ENCODE measurements at places on chromosomes 7 and 10.
A peak's percentile ranks its signal among the peaks of the same experiment; 100 is the strongest.

- DNase-seq = no peak
These were observed 21.6 kb downstream of the AHR start for GRCh38 chr7:17320102-17320497.

DNA sequence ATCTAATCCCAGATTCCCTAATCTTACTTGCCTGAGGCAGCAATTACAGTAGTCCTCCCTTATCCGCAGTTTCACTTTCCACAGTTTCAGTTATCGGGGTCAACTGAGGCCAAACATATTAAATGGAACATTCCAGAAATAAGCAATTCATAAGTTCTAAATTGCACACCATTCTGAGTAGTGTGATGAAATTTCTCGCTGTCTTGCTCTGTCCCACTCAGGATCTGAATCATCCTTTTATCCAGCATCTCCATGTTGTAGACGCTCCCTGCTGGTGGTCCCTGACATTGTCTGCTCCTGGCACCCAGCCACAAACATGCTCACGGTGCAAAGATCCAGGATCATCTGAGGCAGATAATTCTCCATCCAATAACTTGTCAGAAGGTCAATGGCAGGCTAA, 128.7 kb upstream of the CXCL12 start:
- DNase-seq = no peak

DNA sequence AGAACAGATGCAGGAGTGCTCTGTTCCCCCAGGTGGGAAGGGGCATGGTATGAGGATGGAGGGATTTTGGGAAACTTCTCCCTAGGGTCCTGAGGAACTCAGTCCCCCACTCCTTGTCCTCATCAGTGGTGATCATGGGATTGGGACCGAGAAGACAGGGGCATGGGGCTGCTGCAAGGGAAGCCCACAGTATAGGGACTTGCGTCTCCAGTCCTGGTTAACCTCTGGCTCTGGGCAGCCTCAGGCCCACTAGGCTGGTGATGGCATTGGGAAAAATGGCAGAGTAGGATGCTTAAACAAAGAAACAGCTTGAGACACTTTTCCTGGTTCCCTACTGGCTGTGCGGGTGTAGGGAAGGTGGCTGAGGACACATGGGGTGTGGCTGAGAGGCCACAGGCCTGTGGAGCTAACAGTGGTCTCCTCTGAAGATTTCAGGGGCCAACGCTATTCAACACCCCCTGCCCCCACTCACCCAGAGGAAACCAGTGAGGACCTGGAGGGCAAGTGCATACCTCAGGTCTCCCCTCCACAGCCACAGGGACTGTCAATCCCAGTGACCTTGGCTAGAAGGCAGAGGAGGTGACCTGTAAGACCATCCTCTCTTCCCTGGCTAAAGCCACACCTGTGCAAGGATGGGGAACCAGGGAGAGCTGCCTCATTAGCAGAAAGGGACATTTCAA, 261.3 kb downstream of the CCSER2 start:
- no peak for DNase-seq

DNA sequence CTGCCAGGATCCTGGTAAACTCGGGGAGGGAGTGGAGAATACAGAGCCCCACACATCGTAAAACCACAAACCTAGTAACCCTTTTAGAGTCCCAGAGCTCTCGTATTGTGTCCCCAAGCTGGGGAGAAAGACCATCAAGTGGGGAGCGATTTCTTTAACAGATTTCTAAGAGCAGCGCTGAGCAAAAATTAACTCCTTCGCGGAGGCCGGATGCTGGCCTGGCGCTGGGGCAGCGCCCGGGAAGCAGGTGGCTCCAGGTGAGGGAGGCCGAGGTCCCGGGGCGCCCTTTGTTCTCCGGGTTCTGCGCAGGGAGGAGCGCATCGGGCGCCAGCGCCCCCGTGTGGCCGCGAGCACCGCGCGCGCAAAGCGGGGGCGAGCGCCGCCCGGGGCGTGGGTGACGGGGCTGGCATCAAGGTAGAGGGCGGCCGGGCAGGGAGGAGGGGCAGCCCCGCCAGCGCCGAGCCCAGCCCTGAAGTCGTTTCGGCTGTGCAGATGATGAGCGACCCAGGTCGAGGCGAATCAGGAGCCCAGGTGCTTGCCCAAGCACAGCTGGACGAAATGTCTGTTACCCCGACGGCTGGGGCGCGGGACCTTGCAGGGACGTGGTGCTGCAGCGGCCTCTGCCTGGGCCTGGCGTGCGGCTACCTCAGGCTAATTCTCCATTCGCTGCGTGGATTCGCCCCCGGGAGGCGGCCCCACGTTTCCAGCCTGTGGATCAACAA, 10.4 kb upstream of the FGFR2 start:
- no peak for DNase-seq

DNA sequence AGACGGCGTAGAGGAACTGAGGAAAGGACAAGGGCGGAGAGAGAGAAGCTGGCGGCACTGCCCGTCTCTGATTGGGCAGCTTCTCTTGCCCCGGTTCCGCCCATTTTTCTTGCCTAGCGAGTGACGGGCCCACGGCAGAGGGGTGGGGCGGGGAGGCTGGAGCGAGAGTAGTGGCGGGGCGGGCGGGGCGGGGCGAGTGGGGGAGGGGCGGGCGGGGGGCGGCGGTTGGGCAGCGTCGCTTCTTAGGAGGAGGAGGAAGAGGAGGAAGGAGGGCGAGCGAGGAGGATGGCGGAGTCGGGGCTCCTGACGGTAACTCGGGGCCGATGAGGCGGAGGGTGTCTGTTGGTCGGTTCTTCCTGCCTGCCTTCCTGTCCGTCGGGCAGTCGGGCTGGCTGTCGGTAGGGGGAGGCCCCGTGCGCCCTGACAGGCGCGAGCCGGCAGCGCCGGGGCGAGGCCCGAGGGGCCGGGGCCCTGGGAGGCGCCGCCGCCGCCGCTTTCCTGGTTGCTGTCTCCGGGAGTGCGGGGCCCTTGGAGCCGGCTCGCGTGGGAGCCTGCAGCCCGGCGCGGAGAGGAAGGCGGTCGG, at the start of gene SHOC2:
TSS of gene SHOC2 (plus strand) at position 256 of the 583 bp plus-strand sequence. CDS start 44,755 bp downstream, outside the sequence.
- DNase-seq = no peak

- DNase-seq = no peak
These were observed 499.9 kb upstream of the FZD8 start for GRCh38 chr10:36141856-36142560.

DNA sequence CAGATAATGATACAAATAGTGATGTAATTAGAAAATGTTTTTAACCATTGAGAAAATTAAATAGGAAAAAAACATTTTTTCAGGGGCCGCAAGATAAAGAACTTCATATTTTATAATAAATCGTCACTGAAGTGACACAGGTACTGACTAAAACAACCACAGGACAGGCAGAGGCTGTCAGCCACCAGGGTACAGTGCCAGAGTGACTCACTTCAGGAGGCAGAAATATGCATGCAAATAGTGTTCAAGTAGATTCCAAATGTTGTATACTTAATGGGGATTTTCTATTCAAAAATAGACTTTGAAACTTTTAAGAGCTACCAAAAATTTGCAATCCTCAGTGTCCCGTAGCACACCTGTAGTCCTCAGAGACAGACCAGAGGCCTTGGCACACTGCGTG, 68.6 kb downstream of the FRMPD2 start:
- no peak for DNase-seq

DNA sequence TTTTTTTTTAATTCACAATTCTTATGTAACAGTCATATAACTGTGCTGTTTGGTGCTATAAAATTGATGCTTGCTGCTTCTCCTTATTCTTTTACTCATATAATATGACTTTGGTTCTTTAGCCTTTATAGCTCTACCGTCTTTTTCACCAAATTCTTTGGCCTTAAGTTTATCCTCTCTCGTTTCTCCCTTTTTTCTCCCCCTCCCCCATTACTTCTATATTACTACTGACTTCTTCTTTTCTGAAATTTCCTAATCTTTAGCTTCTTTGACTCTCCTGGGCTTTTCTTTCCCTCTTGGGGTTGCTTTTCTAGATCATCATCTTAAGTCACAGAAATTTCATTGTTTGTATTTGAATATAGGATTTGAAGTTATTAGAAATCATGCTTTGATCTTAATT, 3.8 kb downstream of the BCCIP start:
- DNase-seq = no peak

- DNase-seq = no peak
These were observed 144.1 kb downstream of the PIP4K2A start for GRCh38 chr10:22570234-22570633.

DNA sequence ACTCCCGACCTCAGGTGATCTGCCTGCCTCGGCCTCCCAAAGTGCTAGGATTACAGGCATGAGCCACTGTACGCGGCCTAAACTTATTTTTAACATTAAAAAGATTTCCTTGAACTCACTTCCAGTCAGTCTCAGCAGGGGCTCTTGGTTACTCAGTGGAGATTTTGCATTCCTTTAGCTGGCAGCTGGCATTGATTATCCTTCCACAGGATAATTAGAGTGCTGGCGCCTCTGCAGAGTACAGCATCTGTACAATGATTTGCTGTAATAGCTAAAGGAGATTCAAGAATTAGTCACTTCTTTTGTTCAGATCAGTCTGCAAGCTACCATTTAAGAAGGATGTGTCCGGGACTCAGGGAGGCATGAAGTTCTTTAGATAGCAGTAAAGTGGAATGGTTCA, 125.0 kb upstream of the NPY start:
- peak; percentile 91 for DNase-seq

DNA sequence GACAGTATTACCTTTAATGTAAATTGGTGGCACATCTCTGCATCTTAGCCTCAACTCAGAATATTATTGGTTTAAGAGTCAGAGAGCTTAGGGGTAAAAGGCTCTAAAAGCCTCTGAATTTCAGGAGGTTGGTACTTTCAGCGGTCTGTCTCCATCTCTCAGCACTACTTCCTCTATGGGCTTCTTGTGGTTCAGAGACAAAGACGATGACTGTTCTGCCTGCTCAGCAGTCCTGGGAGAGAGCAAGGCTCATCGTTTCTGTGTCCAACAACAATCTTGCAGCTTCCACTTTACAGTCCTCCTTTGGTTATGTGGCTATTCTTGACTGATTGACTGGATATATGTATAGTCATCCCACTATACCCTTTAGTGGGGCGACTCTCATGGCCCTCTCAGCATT, 394.7 kb downstream of the AUTS2 start:
- DNase-seq = no peak

GRCh38 chr10:6228010-6228511, 25.3 kb downstream of the PFKFB3 start:
- no peak for DNase-seq

- DNase-seq = no peak
These were observed 73.9 kb downstream of the KAT6B start for GRCh38 chr10:74900297-74900696.

DNA sequence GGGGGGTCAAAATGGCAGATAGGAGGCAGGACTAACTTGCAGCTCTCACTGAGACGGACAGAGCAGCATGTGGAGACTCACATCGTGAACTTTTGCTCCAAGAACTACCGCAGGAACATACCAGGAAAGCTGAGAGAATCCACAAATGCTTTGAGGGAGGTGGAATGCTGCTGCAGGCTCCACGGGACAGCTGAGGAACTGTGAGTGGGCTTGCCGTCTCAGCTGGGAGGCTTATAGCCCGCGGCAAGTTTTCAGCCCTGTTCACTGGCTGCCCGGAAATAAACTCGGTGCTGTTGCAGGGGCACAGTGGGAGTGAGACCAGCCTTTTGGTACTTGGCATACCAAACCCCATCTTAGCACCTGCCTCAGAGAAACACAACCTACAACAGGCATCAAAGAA, 19.1 kb upstream of the WDR11 start:
- DNase-seq = no peak

GRCh38 chr10:89248990-89249389, 2.6 kb downstream of the LIPA start:
- no peak for DNase-seq

DNA sequence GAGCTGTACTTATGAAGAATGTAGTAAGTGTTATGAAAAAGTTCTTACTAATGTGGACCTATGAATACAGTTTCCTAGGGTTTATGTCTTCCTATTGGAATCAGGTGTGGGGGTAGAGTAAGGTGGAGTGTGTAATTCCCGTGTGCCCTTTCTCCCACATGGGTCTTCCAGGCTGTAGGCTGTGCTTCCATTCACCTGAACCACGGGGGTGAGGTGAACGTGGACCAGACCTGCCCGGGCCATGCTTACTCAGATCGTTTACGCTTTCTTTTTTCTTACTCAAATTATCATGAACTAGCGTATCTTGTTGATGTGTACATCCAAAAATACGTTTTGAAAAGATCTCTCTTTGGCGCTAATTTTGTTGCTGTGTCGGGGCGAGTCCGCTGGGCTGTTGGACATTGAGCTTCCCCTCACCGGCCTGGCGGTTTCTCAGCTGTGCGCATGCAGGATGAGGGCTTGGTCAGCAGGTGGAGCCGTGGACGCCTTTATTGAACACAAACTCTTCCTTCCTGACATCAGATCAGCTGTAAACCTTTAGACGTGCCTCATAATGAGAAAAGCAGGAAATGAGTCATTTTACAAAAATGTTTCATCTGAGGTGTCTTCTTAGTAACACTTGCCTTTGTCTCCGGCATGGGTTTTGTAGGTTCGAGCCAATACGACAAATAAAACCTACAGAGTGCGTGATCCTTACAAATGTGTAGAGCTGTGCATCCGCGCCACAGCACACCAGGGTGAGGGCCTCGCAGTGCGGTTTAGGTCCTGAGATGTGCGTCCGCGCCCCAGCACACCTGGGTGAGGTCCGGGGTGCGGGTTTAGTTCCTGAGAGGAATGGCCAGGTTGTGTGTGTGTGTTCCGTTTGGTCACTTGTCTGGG, 53.8 kb downstream of the WDR37 start:
- DNase-seq = no peak

DNA sequence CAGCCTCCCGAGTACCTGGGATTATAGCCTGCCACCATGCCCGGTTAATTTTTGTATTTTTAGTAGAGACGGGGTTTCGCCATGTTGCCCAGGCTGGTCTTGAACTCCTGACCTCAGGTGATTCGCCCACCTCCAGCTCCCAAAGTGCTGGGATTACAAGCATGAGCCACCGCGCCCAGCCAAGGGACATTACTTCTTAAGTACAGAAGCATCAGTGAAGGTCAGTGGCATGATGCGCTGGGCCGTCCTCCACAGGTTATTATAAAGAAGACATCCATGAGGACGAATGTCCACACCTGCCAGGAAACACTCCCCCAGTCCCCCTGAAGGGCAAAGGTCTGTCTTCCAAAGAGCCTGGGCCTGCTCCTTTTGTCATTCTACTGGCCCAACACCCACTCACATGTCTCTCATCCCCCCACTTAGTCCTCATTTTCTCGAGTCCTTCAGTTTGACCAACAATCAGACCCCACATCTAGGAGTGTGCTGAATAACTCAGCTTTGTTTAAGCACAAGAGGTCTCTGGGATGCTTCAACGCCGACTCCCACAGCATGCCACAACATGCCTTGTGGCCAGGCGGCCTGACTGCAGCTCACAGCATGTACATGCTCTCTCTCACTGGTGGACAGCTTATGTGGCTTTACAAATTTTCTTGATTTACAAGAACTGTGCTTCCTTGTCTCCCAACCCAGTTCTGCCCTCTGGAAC, 73.0 kb downstream of the CTBP2 start:
- no peak for DNase-seq
